NCI-H460 (cell line): ENCODE measurements at places on chromosomes 5 and 9.

DNA sequence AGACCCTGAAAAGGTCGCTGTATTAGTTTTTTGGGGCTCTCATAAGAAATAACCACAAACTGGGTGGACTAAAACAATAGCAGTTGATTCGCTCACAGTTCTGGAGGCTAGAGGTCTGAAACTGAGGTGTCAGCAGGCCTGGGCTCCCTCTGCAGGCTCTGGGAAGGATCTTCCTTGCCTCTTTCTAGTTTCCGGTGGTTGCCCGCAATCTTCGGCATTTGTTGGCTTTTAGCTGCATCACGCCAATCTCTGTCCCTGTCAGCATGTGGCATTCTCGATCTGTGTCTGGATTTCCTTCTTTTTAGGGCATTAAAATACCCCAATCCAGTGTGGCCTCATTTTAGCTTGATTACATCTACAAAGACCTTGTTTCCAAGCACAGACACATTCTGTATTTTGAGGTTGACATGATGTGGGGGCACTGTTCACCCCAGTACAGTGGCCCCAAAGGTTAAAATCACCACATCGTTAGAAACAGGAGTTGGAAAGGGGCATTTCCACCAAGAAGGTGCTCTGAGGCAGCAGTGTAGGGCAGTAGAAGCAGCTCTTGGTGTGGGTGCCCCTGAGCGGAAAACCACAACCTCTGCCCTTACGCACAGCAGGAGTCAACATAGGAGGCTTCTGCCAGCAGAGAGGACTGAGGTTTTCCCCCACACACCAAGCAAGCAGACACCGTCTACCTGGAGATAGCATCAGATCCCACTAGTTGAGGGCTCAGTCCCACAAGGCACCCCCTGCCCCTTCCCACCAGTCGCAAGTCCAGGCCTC, 13.5 kb downstream of the ZNF79 start:
- DNase-seq: no peak

- no peak for DNase-seq
These were observed 120.6 kb downstream of the PAM start for GRCh38 chr5:102875721-102876123.

- no peak for DNase-seq
These were observed 21.9 kb downstream of the ASTN2 start for GRCh38 chr9:117392992-117393391.

GRCh38 chr5:141916522-141916921, 7.1 kb upstream of the DELE1 start:
- no peak for DNase-seq

GRCh38 chr9:110782701-110783100, 114.1 kb downstream of the MUSK start:
- DNase-seq: no peak

DNA sequence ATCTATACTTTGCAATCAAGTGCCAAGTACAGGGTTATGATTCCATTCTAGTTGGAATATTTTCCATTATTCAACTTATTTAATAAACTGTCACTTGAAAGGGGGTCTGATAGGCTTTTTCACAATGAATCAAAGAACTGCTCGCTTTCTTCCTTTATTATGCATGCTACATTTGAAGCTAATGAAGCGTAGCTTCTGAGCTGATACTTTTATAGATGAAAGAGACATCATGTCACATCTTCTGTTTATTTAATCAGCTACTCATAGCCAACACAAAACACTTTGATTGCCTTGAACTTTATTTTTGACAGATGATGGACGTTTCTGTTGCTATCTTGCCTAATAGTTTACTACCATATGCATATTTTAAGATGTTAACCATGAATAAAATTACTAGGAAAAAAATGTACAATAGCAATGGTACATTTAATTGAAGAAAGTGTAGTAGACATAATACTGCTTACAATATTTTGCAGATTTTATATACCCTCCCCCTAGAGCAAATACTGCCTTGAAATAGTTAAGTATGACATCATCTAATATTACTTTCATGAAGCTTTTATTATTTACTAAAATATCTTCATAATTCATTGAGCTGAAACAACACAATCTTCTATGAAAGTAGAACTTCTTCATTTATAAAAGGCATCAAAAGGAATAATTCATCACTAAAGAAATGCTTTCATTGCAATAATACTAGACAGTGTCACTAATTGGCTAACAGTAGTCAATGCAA, 529.3 kb upstream of the TYRP1 start:
- no peak for DNase-seq

- DNase-seq: no peak
These were observed 589.4 kb downstream of the NR2F1-AS1 start for GRCh38 chr5:92991581-92992067.

GRCh38 chr5:10467281-10468198, 25.9 kb downstream of the ROPN1L start:
- no peak for DNase-seq

DNA sequence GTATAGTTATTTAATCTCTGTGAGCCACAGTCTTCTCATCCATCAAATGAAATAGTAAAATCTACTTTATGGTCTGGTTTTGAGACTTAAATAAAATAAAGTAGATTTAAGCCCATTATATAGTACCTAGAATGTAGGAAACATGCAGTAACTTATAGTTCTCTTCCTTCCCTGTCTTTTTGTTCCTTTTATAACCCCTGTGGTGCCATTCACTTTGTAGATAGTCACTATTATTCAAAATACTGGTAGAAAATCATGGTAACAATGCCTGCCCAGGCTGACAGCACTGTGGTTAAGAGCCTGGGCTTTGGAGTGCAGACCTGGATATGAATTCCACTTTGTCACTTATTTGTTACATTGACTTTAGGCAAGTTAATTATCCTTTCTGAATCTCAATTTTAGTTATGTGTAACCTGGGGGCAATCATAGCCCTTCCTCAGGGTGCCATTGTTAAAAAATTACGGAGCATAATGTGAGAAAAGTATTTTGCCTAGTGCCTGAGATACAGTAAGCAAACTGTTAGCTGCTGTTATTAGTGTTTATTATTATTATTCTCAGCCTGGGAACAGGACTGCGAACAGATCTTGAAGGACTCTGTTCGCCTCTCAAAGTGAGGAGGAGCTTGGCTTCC, 100.4 kb downstream of the RALGPS1 start:
- no peak for DNase-seq

DNA sequence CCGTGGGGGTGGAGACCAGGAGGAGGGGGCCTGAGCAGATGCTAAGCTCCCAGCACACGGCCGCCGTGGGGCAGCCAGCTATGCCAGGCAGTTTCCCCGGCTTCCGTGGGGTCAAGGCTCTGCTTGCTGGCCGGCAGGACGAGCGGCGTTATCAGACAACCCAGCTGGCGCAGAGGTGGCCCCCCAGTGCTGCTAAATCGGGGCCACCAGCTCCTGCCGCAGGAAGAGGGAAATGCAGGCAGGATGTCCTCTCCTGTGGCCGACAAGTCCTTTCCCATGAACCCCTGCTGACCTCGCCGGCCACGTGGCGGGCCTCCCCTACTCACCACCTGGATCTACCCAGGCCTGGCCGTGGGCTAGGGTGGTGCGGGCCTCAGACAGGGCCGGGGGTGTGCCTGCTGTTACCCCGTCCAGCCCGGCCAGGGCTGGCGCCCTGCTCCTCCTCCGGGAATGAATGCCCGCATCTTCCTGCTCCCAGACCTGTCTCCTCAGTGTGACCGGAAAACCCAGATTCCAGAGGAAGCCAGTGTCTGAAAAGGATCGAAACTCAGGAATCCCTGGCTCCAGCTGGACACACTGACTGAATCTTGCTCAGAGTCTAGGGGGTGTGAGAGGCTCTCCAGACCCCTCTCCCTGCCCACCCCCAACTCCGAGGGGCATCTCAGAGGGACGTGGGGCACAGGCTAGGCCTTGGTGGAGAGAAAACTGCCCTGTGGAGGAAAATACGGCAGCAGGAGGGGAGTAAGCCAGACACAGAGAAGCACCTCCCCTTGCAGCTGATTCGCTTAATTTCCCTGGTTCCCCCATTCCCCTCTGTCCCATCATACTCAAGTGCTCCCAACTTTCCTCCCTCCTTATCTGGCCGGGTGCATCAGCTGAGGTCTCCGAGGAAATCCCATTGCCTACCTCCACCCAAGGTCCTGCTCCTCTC, 3.9 kb downstream of the FLT4 start:
- no peak for DNase-seq

GRCh38 chr5:41403846-41404245, 106.6 kb downstream of the PLCXD3 start:
- DNase-seq: no peak

DNA sequence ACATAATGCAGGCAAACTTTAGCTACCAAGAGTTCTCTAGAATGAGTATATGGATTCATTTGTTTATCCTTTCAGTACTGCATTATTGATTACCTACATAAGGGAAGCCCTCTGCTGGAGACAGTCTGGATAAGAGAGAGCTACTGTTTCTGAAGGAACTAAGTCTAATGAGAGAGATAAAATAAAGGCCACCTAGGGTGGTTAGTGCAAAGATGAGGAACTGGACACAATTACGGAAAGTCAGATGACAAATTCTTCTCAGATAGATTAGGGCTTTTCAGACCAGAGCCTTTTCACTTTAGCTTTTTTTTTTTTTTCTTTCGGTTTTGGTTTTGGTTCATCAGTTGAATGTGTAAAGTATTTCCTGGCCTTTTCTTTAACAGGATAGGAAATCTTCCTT, 31.3 kb downstream of the ISOC1 start:
- DNase-seq: no peak

DNA sequence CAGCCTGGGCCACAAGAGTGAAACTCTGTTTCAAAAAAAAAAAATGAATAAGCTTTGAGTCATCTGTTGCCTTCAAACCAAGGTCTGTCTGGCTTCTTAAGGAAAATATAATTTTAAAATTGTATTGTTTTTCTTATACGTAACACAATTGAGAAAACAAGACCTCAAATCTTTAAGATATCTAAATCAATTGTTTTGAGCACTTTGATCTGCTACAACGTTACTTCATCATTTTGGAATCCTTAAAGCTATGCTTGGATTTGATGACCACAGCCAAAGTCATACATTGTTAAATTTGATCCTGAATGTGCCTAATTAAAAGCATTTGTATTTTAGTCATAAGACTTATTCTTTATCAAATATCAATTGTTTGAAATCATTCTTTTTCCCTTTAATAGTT, 37.7 kb upstream of the VCAN start:
- DNase-seq: no peak

DNA sequence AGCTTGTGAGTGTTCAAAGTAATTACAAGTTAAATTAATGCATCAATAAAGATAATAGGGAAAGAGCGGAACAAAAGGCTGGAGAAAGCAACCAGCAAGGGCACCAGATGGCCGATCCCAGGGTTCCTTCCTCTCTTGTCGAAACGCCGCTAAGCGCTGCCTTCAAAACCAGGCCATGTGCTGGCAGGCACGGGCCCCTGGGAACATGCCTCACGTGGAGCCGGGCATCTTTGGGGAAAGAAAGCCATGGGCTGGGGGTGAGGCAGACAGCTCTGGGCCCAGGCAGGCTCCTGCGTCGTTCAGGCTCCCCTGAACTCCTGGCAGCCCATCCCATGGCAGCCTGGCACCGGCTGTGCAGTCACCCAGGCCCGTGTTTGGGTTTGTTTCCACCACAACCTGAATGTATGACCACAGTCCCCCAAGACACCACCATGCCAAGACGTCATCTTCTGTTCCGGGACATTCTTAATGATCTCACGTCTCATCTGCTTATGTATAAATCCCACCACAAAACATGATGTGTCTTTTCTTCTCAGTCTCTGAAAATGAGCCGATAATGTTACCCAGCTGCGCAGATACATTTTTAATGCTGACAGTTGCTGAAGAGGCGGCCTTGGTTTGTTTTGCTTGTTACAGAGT, 110.4 kb upstream of the SARDH start:
- no peak for DNase-seq

DNA sequence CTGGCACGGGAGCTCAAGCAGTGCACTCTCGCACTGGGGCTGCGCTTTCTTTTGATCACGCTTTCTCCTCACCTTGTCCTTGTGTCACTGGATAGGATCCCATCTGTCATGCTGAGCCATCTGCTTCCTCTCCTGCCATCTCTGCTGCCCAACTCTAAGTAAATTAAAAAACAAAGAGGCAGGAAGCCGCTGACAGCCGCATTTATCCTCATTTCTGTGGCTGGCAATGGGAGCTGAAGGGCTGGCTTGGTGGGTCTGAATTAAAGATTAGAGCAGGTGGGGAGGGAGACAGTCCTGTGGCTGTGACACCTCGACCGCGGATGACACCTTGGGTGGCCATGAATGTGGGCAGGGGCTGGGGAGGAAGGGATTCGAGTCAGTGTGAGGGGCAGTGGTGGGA, 159.2 kb upstream of the ALDH1B1 start:
- DNase-seq: no peak

DNA sequence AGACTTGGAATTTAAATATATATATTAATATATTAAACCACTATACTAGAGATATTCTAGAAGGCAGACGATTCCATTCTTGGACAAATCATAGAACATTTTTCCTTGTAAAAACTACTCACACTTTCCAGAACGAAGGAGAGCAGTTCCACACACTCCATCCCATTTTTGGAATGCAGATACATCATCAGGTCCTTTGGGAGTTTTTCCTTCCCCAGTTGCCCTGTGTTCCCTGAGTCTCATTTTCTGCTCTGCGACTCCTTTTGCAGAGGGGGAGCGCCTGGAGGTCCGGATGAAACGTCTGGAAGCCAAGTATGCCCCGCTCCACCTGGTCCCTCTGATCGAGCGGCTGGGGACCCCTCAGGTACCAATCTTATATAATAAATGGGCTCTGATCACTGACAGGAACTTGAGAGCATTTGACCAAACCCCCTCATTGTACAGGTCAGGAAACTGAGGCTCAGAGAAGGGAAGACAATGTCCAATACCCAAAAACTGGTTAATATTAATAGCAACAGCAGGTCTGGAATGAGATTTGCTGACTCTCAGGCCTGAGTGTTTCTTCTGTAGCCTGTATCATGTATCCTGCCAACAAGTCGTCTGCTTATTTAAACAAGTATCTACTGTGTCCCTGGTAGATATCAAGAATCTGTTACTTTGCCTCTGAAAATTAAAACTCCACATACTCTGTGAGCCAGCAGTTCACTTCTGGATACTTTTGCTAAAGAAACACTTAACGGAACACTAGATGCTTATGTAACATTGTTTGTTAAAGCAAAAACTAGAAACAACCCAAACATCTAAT, 76.8 kb upstream of the NIPAL4 start:
- DNase-seq: no peak

DNA sequence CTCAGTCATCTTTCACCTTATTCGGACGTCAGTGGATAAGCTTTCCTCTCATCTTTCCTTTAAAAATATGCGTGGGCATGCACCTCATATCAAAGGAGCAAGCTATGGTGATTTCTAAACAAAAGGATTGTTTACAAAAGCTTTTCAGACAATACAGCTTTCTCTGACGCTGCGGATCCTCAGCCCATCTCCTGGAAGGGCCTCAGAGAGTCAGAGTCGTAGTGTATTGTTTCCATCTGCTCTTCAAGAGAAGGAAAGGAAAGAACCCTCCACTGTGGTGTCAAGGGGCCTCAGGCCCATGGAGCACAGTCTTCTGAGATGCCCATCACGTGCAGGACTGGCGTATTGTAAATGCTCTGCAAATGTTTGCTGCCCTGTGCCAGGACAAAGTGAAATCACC, 163.4 kb upstream of the MAP1B start:
- DNase-seq: no peak
